ENCODE measurements at places on chromosomes 2 and 18. TPM values are rescaled to one million over a fixed set of nuclear protein-coding genes. Genes with fewer than 3 reads are reported as not detected.

DNA sequence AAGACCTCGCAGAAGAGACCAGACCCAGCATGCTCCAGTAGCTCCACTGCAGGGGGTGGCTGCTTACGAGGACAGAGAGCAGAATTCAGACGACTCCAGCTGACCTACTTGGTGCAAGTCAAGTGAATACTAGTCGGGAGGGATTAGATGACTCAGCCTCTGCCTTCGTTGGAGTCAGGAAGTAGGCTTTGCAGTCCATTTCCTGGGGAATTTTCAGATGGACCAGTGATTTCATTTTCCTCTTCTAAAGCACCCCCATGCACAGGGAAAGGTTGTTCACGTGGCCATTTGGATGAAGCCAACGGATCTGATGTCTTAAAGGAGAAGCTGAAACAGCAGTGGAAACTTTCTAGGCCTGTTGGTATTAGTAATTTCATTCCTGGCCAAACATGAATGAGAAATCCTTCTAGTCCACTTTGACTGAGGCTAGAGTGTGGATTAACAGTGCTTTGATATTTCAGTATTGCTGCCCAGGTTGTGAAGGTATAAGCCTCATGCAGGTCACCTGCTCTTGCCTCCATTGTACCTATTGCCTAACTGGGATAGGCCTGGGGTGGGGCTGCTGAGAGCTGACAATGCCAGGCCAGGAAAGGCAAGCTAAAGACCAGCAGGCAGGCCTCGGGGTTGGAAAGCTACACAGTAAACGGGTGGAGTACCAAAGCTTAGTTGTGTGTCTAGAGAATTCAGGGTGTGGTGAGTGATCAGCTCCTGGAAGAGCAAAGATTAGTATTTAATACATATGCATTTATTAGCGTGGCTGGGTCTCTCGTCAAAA lies 117.6 kb upstream of the FOSL2 start:
- no peak for DNase-seq

Gene IL36G
- 0.21 TPM for polyA plus RNA-seq

DNA sequence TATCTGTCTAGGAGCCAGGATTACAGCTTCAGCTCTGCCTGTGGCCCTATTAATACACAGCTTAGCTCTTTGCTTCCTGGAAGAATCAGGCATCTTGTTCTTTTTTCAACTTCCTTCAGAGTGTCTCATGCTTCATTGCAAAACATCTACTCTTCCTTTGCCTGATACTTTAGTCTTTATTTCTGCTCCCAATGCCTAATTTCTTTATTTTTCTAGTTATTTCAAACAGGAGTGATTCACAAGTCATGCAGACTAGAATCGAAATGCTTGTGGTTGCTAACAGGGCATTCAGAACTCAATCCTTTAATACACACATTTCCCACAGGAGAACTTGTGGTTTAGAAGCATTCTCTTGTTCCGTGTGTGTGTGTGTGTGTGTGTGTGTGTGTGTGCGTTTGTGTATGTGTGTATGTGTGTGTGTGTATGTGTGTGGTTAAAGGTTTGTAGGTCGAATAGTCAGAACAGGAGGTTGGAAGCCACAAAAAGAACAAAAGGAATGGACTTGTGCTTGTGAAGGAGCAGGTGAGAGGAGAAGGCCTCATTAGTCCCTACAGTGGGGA lies 28.3 kb upstream of the INSIG2 start:
- no peak for DNase-seq

Gene GPR155
- 10.2 TPM for polyA plus RNA-seq

Gene APCDD1
- 85.1 TPM for polyA plus RNA-seq

DNA sequence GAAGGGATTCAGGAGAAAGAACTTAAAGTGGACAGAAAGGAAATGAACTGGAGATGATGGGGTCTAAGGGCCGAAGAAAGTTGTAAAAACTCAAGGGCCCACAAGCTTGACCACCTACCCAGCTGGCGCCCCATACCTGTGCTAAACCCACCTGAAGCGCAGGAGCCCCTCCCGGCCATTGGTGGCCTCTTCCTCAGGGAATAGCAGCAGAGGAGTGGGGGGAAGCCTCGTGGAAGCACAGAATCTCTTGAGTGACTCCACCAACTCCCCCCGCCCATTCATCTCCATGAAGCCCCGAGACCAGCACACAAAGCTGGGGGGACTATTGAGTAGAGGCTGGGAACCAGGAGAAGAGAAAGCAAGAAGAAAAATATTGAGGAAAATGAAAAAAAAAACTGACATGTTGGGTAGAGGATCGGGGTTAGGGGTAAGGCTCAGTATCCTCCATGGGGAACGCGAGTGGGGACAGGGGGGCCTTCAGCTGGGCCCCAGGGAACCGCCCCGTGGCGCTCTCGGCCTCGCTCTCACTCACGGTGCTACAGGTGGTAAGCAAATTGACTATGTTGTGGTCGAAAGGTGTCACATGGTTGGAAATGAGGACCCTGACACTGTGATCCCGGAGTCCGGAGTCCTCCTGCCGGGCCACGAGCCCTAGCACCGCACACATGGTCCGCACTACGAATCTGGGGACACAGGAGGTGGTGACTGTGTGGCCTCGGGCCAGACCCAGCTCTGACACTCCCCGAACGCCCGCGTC lies 728 bp downstream of the AUP1 start:
- DNase-seq = no peak

Gene CXCR1
- not detected for polyA plus RNA-seq

Gene CYS1
- polyA plus RNA-seq = 100 TPM

Gene FBXO41
- 3.2 TPM for polyA plus RNA-seq

Gene SP110
- polyA plus RNA-seq = 20.3 TPM

Gene OST4
- 222 TPM for polyA plus RNA-seq

DNA sequence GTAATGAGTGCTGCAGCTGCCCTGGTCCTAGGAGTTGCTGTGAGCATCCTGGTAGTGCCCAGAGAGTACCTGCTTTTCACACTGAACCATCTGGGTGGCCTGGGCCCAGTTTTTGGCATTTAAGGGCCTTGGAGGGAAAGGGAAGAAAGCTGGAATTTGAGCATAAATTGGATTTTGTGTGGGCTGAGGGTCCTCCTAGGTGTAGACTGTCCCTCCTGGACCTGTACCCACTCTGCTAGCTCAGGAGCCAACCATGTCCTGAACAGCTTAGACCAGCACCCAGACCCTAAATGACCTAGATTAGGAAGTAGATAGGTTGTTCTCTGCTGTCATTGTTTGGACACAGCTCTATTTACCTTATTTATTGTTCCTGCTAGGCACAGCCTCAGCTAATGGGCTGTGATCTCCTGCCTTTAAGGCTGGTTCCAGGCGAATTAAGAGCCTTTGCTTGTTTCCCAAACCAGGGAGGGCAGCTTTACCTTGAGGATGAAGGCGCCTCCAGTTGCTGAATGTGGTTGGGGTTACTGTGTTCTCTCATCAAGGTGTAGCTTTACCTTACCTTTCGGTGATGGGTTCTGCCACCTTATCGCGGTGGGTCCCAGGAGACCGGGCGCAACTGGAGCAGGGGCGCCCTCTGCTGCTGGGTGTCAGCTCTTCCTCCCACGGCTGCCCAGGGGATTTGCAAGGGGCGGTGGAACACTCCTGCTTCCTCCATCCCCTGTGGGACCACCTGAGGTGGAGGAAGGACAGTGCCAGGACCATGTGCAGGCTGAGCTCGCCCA lies 34.4 kb downstream of the ITGA6 start:
- peak; percentile 30 for DNase-seq

Gene POMC
- polyA plus RNA-seq = 7.7 TPM

DNA sequence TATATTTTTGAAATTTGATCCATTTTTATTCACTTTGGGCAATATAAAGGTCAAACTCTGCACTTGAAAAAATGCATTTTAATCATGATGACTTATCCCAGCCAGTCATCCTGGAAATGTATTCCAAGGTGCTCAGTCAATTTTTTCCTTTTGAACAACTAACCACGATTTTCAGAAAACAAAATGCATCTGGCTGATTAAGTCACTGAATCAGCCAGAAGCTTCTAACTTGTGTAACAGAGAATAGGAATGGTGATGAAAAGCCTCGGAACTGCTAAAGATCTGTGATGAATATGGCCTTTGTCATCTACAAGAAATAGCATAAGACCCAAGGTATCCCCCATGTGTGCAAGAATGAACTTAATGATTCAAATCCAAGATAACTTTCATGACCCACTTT lies 572.7 kb downstream of the EPHA4 start:
- no peak for DNase-seq

GRCh38 chr2:167365216-167365615 lies 476.9 kb downstream of the XIRP2 start:
- no peak for DNase-seq

- DNase-seq = no peak
Measured at GRCh38 chr2:10635430-10635829, 54.3 kb downstream of the NOL10 start.

Gene ANKRD62
- 0.08 TPM for polyA plus RNA-seq

Gene POTEI
- 0.13 TPM for polyA plus RNA-seq

Gene IL36B
- polyA plus RNA-seq = not detected

Gene ASB18
- polyA plus RNA-seq = 0.06 TPM

GRCh38 chr18:35348001-35348400 lies 3.8 kb upstream of the ZNF24 start:
- DNase-seq = no peak

- no peak for DNase-seq
Measured at GRCh38 chr2:9141091-9141667, 65.4 kb upstream of the ASAP2 start.

Gene LOXHD1
- polyA plus RNA-seq = 0.48 TPM

DNA sequence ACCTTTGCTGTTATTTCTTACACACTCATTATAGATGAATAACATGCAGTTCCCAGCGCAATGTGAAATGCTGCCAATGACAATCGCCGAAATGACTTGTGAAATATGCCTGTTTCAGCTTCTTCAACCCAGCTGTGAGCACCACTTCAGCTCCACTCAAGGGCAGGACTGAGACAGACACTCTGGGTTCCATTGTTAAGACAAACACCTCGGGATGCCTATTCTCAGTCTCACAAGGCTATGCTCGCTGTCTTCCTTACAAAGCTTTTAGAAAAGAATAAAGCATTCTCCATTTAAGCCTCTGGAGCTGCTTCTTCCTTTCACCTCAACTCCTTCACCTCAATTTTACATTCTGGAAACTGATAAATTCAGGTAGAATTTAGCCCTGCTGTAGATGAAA lies 4.2 kb downstream of the CBLN2 start:
- DNase-seq = no peak

GRCh38 chr2:119549241-119549640 lies 5.0 kb downstream of the CFAP221 start:
- no peak for DNase-seq

GRCh38 chr2:65374575-65374974 lies 57.8 kb downstream of the SPRED2 start:
- DNase-seq = no peak

Gene LCLAT1
- polyA plus RNA-seq = 20.2 TPM

- no peak for DNase-seq
Measured at GRCh38 chr2:69628325-69629021, 15.1 kb downstream of the AAK1 start.
